ENCODE measurements at places on chromosomes 1 and 21.

GRCh38 chr1:1956101-1956500 is 37.0 kb upstream of the TMEM52 start:
- DNase-seq: no peak

- DNase-seq: no peak
These were observed 5.3 kb downstream of the DTL start for GRCh38 chr1:212040629-212041412.

- DNase-seq: no peak
These were observed 208.5 kb downstream of the TTLL7 start for GRCh38 chr1:83790446-83790845.

DNA sequence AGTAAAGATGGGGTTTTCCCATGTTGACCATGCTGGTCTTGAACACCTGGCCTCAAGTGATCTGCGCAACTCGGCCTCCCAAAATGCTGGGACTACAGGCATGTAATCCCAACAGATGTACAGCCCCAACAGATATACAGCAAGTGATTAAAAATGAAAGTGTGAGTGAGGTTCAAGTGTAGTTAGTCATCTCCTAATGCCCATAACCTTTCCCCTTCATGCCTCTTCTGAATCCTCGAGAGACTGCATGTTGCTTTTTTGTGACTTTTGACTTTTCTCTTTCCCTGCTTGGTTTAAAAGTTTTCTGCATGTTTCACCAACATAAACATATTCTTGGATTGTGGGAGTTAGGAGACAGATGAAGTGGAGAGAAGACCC is 31.2 kb downstream of the KCNK2 start:
- no peak for DNase-seq

- DNase-seq: no peak
These were observed 8.0 kb downstream of the PDXK start for GRCh38 chr21:43726686-43727518.

GRCh38 chr21:45277101-45278045 is 10.3 kb downstream of the POFUT2 start:
- no peak for DNase-seq

- no peak for DNase-seq
These were observed 6.2 kb downstream of the AHDC1 start for GRCh38 chr1:27597516-27598294.

DNA sequence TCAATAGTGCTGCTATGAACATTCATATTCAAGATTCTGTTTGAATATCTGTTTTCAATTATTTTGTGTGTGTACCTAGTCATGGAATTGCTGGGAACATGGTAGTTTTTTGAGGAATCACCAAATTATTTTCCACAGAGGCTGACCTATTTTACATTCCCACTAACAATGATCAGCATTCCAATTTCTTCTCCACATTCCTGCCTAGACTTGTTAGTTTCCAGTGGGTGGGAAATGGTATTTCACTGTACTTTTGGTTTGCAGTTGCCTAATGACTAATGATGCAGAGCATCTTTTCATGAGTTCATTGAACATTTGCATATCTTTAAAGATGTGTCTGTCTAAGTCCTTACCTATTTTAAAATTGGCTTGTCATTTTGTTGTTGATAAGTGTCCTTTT is 1182.6 kb upstream of the B3GALT2 start:
- DNase-seq: no peak

- no peak for DNase-seq
These were observed 31.8 kb upstream of the JUN start for GRCh38 chr1:58815686-58816071.

DNA sequence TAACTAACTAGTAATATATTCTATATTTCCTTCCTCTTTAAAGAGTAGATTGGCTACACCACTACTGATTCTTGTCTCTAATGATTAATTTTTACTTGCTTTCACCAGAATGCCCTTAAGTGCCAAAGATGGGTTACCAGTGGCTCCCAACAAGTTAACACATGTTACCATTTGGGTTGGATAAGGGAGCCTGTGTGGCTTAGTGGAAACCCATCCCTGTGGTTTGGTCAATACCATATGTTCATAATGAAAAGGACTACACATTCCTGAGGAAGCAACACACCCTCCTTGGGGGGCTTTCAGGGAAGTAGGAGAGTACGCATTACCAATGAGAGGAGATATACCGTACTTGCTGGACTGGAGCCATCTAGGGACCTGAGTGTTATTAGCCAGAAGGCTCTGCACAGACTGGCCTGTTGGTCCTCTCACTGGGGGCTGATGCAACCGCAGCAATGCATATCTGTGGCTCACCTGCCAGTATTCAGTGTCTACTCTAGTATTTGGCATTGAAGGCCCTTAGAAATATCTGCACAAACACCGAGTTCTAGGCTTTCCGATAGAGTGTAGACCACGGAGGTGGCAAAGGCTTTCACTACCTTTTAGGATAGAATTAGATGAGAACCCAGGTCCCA is 29.3 kb upstream of the PLXNA2 start:
- DNase-seq: no peak

DNA sequence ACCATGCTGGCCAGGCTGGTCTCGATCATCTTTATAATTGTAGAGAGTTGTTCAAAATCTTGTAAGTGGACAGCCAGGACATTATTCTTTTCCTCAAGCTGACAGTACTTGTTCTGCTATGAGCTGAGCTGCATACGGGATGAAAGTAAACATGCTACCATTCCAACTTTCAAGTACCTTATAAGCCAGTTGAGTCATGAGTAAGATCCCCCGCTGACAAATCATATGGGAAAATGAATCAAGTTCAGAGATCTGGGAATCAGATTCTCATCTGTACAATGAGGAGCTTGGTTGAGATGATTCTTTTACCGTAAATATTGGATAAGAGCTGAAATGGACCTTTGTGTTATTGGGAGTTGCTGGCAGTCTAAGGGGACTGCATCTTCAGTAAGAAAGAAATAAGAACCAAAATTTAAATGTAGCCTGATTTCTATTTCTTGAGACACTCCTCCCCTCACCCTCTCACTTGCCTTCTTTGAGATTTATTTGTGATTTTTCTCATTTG is 62.7 kb downstream of the CENPF start:
- no peak for DNase-seq

- DNase-seq: no peak
These were observed 25.5 kb upstream of the SARS1 start for GRCh38 chr1:109188200-109188599.

GRCh38 chr1:216173376-216173995 is 249.8 kb downstream of the USH2A start:
- no peak for DNase-seq

DNA sequence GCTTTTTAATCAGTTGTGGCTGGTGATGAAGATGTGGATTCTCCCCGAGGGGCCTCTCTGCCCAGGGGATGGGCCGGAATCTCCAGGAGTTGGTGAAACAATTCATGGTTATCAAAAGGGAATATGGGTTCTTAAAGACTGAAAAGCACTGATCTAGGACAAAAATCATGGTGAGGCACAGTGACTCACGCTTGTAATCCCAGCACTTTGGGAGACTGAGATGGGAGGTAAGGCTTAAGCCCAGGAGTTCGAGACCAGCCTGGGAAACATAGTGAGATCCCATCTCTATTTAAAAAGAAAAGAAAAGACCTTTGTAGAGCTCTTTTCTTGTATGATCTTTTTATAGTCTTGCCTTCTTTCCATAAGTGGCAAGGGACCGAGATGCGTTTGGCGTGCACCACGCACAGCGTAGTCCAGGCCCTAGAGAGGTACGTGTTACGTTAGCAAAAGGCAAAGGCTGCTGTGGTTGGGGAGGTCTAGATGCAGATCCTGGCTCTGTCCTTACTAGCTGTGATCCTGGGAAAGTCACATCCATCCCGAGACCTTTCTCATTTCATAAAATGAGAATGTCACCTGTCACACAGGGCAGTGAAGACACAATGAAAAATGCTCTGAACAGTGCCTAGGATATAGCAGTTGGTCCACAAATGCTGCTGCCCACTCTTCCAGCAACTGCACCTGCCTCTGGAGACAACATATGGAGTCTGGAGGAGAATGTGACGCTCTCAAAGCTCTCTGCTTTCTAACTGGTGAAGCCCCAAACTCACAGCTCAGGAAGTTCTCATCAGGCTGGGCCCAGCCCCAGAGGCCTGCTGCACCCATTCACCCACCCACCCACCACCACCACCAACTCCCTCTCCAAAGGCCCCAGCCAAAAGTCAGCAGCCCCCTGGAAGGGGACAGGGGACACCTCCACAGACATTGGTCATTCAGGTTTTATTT is 54.8 kb downstream of the KIF21B start:
- no peak for DNase-seq

GRCh38 chr1:69952676-69953075 is 252.7 kb downstream of the LRRC40 start:
- DNase-seq: no peak

GRCh38 chr1:15848143-15848928 is 829 bp downstream of the SPEN start:
- peak; percentile 34 for DNase-seq

- no peak for DNase-seq
These were observed 32.1 kb downstream of the RABGAP1L start for GRCh38 chr1:174191349-174191862.

GRCh38 chr1:161707503-161707902 is 474 bp downstream of the FCRLA start:
- DNase-seq: no peak

DNA sequence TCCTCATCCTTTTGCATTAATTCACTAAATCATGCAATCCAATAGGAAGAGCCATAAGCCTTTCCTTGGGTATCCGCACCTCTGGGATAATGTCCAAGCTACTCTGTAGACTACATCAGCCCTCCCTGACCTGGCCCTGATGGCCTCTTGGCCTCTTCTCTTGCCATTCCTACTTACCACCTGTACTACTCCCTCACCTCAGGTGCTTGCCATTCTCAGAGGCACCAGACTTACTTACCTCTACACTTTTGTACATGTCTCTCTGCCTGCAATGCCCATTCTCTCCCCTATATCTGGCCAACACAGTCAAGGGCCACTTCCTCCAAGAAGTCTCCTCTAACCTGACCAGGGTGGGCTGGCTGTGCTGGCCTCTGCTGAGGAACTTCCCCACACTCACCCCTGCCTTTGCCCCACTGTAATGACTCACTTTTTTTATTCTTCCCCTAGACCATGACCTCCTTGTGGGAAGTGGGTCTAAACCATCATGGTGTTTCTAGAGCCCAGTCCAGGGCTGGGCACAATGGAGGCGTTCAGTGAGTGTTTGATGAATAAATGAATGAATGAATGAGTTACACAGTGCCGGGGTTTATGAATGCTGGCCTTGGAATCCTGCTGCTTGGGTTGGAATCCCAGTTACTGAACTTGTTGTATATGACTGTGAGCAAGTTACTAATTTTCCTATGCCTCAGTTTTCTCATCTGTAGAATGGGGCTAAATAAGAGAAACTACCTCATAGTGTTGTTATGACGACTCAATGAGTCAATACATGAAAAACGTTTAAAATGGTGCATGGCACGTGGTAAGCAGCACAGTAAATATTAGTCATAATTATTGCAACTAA is 179.8 kb downstream of the FOXD2 start:
- DNase-seq: no peak

GRCh38 chr1:55848906-55849305 is 633.7 kb upstream of the USP24 start:
- no peak for DNase-seq

DNA sequence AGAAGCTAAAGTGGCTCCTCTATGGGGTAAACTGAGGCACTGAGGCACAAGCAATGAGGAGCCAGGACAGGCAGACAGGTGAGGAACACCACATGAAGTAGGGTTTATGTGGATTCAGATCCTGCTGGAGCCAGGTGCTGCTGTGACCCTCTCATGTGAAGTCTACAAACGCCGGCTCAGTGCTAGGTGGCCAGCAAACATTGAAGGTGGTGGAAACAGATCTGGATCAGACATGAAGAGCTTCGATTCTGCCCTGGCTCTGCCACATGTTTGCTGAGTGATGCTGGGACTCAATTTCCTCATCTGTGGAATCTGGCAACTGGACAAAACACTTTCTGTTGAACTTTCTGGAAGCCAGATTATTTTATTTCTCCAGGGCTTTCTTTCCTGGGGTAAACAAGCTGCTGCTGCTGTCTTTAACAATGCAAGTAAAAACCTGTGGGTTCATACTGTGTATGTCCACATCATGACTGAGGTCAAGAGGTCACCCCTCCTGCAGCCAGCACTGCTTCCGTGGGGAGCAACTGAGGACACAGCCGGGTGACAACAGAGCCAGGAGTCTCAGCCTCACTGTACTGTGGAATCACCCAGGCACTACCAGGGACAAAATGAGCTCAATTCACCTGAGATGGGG is 33.3 kb downstream of the HMGB4 start:
- no peak for DNase-seq

GRCh38 chr1:243179720-243180119 is 75.4 kb downstream of the CEP170 start:
- DNase-seq: no peak

DNA sequence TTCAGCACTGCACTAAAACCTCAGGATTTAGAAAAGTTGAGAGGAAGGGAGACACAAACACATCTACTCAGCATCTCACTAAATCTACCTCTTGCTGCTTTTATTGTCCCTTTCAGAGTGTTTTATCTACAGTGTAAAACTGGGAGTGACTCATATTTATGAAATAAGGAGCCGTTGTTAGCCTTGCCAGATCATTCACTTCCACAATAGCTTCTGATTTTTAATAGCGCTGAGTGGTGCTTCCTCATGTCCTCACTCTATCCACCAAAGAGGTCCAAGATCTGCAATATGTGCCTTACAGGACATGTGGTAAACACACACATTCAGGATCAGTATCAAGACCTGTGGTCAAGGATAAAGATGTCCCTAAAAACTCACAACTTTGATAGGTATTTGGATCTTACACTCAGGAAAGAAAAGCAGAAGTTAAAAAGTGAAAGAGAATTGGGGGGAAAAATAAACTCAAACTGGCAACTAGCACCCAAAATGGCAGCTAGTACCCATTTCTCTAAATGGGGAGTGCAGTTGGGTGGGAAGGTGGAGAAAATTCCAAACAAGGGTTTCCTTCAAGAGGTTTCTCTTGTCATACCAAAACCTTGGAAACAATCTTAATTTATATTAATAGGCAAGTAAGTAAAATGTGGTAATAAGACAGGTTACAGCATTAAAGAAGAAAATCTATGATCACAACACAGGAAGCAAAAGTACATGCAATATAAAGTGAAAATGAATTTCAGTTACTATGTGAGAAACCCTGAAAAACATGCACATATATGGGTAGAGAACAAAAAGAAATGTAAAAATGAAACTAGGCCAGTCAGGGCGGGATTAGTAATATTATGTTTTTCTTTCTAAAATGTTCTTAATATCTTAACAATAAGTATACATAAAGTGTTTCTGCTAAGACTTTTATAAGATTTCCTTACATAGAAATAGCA is 15.9 kb downstream of the DUSP10 start:
- no peak for DNase-seq

GRCh38 chr1:180183426-180183825 is 28.8 kb downstream of the QSOX1 start:
- no peak for DNase-seq

GRCh38 chr1:240366636-240367035 is 245.3 kb downstream of the GREM2 start:
- no peak for DNase-seq

DNA sequence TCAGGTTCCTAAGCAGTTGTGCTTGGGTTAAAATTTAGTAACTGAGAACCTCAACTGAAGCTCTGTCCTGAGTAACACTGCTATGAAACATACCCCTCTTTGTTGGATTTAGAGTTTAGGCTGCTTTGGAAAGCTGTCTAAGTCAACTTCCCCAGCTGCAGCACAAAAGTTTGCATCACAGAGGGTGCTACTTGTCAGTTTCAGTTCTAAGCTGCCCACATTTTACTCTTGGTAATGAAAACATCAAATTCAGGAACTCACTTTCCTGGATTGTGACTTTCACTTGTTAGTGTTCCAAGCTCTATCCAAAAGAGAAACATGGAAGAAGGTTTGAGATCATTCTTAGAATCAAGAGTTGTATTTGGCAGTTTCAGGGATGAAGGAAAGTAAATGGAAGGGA is 191.7 kb upstream of the NFIA start:
- no peak for DNase-seq

GRCh38 chr1:50605186-50605875 is 182.1 kb upstream of the DMRTA2 start:
- DNase-seq: no peak
